ENCODE measurements at places on chromosomes 16 and 17.

DNA sequence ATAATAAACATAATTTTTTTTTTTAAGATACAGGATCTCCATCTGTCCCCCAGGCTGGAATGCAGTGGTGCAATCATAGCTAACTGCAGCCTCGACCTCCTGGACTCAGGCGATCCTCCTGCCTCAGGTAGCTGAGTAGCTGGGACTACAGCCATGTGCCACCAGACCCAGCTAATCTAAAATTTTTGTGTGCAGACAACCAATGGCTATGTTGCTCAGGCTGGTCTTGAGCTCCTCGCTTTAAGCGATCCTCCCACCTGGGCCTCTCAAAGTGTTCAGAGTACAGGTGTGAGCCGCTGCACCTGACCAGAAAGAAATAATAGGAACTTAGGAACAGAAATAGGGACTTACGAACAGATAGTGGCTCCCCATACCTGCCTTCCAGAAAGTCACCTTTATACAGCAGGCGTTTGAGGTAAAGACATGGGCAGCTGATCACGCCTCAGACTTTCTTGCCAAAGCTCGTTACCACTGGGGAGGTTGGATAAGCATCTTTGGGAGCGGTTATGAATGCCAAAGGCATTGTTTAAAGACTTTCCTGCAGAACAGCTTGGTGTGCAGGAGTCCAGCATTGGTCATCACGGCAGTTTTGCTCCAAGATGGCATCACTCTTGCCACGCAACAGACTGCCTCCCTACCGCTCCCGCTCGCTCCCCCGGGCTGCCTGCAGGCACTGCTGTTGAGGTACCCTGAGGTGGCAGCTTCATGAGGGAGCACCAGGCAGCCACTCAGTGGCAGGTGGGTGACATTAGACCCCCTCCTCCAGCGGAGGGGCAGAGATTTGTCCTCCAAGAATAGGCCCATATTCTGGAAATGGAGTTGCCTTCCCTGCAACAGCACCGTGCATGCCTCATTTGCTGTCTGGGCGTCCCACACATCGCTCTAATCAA lies 13.6 kb downstream of the COX4I1 start:
- DNase-seq = no peak

GRCh38 chr16:48057048-48057447 lies 98.7 kb downstream of the ABCC12 start:
- no peak for DNase-seq

DNA sequence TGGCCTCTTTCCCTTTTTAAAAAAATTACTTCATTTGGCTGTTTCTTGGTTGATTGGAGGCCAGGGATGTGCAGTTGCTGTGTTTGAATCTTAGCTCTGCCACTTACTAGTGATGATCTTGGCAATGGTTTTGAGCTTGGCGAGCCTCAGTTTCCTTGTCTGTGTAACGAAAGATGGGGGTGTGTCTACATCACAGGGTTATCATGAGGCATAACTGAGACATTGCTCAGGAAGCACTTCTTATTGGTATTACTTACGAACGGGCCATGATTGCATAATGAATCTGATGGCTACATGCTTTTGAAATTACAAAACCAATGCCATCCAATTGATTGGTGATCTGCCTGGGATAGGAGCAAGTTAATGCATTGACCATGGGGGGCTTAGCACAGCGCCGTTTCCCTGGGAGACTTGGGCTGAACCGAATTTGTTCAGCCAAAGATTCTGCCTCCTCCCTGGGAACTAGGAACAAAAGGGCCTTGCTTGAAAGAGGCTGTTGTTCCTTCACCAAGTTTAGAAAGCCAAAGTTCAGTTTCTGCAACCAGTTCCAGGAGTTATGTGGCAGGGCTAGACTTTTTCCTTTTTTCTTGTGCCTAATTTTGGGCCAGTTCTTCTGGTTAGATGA lies 21.9 kb downstream of the CMIP start:
- DNase-seq = no peak

- no peak for DNase-seq
Observed at GRCh38 chr16:10688291-10688690, 6.4 kb downstream of the TEKT5 start.

GRCh38 chr17:74454197-74455024 lies 12.0 kb upstream of the CD300A start:
- DNase-seq = no peak

DNA sequence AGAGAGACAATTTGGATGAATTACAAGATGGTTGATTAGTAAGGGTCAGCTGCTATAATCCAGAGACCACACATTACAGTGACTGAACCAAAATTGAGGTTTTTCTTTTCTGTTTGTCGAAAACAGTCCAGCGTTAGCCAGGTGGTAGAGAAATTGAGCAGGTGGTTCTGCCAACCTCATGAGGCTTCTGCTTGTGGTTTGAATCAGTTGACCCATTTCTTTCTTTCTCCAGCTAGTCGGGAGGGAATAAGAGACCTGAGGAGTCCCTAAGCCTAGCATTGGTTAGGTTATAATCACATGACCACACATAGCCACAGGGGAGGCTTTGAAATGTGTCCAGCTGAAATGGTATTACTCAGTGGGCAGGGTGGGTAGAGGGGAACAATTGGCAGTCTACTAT lies 504.6 kb downstream of the HS3ST4 start:
- no peak for DNase-seq

GRCh38 chr16:2008631-2009163 lies 924 bp downstream of the ZNF598 start:
- no peak for DNase-seq

GRCh38 chr17:64994781-64995538 lies 61.6 kb downstream of the GNA13 start:
- no peak for DNase-seq

DNA sequence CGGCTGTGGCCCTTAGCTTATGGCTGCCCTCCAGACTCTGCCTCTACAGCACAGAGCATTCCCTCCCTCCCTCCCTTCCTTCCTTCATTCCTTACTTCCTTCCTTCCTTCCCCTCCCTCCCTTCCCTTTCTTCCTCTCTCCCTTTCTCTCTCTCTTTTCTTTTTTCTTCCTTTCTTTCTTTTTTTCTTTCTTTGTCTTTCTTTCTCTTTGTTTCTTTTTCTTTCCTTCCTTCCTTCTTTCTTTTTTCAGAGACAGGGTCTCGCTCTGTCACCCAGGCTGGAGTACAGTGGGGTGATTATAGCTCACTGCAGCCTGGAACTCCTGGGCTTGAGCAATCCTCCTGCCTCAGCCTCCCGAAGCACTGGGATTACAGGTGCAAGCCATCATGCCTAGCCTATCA lies 11.7 kb downstream of the TMEM92 start:
- DNase-seq = no peak

- no peak for DNase-seq
Observed at GRCh38 chr16:58034774-58035173, 9.2 kb downstream of the MMP15 start.

DNA sequence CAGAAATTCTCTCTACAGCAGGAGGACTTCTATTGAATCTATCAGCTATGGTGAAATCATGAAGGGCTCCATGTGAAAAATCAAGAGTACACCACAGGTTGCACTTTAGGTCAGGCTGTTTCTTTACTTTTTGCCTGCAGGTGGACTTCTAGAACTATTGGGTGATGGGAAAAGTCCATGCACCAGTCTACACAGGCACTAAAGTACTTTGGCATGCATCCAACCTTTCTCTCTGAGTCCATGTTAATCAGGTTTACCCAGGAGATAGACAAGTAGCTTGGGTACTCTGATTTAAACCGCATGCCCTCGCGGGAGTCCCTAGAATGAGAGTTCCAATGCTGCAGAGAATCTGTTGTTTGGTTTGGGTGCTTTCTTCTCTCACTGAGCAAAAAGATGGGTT lies 9.1 kb upstream of the ANKFN1 start:
- no peak for DNase-seq

GRCh38 chr17:66302761-66303626 lies 581 bp downstream of the PRKCA start:
- DNase-seq = peak; percentile 5

DNA sequence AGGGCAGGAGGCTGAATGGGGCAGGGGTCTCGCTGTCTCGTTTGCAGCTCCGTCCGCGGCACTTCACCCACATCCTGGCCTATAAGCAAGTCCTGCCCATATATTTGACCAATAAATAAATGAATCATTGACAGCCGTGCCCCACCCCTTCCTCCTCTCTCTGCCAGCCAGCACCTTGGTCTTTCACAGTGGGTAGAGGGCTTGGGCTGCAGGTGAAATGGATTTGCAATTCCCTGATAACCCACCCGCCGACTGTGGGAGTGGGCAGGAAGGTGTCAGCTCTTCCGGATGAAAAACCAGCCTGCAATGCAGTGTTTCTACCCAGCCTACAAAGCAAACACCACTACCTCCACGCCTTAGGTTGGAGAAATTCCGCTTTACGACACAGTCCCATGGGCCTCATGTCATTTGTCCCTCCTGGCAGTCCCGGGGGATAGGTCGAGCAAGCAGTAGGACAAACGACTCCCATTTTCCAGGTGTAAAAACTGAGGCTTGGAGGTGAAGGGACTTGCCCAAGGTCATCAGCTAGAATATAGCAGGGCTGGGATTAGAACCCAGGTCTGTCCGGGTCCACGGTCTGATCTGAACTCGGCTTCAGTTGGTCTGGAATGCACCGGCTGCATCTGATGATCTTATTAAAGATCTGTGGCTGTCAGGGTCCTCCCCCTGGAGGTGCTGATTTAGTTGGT lies 79.0 kb downstream of the ABCC1 start:
- no peak for DNase-seq

DNA sequence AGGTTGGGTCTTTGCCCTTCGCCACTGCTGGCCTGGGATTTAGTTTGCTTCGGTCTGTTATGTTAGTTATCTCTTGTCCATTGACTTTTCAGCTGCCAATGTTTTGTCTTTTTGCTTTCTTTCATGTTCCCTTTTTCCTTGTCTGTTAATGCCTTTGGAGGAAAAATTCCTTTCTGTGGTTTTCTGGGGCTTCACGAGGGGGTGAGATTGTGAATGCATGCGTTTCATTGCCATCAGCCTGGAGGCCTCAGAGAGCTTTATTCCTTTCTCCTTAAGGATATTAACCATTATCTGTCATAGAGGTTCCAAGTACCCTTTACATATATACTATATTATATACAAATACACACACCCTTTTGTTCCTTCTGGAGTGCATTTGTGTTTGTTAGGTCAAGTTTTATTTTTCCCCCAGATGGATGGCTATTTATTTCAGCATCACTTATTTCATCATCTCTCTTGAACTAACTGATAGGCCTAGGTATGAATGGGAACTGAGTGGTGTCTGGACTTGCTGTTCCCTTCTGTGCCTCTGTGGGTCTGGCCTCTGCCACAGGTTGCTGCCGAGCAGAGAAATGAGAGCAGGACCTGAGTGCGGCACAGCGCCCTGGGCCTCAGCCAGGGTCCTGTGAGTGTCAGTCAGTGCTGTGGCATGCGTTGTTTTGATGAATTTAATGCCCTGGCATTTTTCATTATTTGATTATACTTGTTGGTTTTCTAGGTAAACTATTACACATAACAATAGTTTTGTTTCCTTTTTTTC lies 193.4 kb downstream of the LGALS9B start:
- DNase-seq = no peak
